NCI-H1105 (cell line): ENCODE measurements at places on chromosomes 6 and 20.

DNA sequence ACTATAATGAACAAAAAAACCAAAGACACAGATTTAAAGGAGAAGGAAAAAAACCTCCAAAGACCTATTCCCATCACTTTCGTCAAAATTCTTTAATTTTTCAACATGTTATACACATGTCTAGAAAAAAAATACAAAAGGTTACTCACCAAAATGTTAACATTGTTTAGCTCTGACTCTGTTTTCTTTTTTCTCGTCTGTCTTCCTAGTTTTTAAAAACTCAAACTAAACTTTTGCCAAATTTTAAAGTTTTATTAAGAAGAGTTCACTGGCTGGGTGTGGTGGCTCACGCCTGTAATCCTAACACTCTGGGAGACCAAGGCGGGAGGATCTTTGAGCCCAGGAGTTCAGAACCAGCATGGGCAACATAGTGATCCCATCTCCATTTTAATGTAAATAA, 10.8 kb downstream of the MCUR1 start:
- DNase-seq, result no peak

DNA sequence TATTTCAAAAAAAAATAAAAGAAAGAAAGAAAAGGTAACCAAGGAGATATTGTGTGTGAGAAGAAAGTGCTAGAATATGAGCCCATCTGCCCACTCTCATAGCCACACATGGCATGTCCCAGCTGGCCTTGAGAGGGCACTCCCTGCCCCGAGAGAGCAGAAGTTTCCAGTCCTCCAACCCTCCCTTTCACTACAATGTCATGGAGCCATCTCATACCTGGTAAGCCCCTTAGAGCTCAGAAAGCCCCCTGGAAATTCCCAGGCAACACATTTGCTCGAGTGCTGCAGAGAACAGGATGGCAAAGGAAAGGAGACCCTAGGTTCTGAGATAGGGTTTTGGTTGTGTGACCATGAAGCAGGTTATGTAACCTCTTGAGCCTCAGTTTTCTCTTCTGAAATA, 75.8 kb upstream of the RIN2 start:
- DNase-seq, result no peak

- no peak for DNase-seq
Observed at GRCh38 chr20:40778894-40779496, 90.0 kb upstream of the MAFB start.

DNA sequence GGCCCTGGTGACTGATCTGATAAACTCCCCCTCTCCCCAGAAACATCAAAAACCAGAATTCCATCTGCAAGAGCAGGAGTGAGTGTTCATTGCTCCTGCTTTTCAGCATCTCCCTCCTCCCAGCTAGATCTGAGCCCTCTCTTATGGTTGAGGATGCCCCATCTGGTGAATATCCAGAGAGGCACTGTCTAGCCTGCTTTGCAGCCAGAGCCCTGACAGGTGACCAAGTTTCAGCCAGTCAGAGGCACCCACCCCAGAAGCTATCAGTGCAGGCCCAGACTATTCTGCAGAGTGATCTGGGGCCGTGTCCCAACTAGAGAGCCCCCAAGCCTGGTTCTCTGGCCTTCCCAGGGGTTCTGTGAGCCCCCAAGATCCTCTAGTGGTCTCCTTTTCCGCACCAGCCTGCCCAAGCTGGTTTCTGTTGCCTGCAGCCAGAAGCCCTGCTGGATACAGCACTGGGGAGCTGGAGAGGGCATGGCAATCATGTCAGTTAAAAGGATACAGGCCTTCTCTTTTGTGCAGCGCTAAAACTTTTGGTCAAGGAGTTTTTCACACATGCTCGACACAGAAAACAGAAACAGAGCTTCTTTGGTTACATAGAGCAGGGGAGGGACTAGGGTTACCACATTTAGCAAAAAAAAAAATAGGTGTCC, 6.6 kb upstream of the BMP7 start:
- DNase-seq, result no peak

DNA sequence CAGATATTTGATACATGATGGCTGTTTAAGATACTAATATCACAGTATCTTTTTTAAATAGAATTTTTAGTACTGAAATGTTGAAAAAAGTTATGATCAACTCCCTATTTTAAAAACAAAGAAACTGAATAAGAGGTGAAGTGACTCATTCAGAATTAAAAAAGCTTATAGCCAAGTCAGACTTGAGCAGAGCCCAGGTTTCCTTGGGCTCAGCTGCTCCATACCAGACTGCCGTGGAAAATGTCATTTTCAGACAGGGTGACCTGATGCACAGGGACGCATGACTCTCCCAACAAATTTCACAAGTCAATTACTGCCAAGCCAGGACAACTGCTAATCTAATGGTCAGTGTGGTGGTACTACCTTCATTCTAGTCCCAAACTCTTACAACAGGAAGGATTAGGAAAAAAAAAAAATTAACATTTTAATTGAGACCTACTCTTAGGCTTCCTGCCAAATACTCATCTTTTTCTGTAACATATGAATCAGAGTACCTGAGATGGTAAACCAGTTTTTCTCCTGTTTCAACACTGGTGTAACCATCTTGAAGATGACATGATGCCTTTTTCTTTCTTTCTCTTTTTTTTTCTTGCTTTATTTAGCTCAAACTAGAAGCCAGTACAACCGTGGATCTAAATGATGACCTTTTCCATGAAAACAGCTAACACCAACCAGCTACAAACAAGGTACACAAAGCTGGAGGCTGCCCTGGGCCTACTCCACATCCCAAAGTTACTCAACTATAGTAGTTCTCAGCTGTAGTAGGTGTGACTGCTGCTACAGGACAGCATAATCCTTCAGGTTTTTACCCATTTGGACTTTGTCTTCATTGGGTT, 30.5 kb downstream of the SLC22A23 start:
- no peak for DNase-seq

DNA sequence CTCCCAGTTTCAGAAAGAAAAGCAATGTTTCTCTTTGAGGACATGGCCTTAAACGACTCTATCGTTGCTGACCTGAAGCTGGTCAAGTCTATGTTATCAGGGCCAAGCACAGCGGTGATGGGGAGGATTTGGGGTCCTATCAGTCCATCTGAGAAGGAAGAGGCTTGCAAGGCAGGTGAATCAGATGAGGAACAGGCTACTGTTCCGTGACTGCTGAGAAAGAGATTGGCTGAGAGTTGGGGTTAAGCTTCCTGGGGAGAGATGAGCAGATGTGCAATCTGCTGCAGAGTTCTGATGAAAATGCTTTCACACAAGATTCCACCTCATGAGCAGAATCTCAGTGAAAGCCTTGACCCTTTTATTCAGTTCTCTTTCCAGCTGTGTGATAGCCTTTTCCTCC, 168.3 kb upstream of the STMND1 start:
- no peak for DNase-seq

DNA sequence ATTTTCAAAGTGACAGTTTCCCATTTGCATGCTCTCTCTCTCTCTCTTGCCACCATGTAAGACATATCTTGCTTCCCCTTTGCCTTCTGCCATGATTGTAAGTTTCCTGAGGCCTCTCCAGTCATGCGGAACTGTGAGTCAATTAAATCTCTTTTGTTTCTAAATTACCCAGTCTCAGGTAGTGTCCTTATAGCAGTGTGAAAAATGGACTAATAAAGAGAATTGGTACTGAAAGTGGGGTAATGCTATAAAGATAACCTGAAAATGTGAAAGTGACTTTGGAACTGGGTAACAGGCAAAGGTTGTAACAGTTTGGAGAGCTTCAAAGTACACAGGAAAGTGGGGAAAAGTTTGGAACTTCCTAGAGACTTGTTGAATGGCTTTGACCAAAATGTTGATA, 389.8 kb downstream of the GRIK2 start:
- no peak for DNase-seq

DNA sequence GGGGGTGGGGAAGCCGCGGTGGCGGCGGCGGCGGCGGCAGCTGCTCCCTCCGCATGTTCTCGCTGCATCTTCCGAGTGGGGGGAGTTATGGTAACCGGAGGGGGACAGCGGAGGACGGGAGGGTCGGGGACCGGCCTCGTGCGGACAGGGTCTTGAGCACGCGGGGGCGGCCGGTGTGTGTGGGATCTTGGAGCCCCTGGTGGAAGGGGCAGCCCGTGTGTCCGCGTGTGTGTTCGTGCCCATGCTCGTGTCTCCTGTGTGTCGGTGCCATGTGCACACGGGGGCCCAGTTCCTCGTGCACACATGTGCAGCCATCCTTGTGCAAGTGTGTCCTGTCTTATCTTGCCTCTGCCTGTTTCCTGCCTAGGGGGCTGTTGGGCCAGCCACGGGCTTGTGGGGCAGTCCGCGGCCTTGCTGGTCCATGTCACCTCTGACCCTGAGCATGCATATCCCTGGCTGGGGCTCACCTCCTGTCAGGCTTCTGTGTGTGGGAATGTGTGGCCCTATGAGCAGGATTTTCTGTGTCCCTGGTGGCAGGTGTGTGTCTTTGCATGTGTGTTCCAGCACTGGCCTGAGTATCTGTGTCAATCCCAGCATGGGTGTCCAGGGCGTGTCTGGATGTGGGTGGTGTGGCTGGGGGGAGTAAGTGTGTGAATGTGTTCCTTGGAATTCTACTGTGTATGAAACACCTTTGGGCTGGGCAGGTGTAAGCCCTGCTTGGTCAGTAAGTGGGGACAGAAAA, 8.5 kb downstream of the SYNGAP1 start:
- no peak for DNase-seq

GRCh38 chr20:51385646-51386530, 156.6 kb downstream of the NFATC2 start:
- DNase-seq, result no peak

GRCh38 chr20:9597547-9597946, 83.2 kb downstream of the LAMP5 start:
- no peak for DNase-seq

GRCh38 chr6:7580927-7581618, 8.9 kb upstream of the SNRNP48 start:
- no peak for DNase-seq

DNA sequence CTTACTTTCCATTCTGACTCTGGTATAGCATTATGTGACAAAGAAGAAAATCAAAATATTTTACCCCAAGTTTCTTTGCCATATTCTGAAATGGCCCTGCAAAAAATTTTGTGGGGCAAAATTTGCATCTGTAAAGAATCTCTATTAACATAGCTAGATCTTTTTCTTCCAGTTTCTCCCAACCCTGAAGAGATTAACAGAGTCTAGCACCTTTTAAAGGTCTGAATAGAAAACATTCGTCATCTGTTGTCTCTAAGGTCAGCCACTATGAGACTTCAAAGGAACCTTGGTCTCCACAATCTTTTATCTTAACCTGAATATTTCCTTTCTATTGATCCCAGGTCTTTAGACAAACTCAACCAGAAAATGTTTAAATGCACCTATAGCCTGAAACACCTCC, 205.7 kb downstream of the BTBD9 start:
- no peak for DNase-seq

GRCh38 chr6:104322841-104323240, 536.9 kb downstream of the HACE1 start:
- no peak for DNase-seq

DNA sequence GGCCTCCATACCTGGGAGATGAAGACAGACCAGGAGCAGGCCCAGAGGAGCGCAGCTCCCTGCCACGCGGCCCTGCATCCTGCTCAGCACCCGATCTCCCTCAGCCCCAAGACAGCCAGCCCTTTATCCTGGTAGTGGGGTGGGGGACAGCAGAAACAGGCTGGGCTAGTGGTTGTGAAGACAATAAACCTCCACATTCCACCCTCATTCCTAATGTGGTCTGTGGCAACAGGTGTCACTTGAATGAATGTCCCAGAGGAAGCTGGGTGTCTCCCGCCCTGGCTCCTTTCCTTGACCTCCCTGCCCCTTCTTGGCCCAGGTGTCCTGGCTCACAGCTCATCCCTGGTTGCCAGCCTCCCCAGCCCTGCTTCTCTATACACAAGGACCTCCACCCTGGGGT, at the start of gene C6orf15:
C6orf15 (minus strand) TSS at position 98 of the 400 bp plus-strand sequence; CDS start at position 78, 20 bp downstream.
- no peak for DNase-seq

DNA sequence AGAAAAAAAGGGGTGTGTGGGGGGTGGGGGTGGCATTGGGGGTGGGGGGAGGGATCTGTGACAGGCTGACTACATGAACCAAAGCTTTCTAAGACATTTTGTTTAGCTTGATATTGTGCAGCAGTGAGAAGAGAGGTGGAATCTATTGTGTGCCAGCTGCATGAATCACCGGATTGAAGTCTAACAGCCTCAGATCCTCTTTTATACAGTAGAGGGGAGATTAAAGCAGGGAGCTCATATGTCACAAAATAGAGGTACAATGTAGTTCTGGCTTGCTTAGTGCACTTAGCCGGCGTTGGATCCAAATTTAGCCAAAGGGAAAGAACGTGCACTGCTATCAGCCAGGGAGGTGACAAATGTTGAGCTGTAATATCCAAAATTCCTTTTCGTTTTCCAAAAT, 404.2 kb upstream of the CITED2 start:
- no peak for DNase-seq

DNA sequence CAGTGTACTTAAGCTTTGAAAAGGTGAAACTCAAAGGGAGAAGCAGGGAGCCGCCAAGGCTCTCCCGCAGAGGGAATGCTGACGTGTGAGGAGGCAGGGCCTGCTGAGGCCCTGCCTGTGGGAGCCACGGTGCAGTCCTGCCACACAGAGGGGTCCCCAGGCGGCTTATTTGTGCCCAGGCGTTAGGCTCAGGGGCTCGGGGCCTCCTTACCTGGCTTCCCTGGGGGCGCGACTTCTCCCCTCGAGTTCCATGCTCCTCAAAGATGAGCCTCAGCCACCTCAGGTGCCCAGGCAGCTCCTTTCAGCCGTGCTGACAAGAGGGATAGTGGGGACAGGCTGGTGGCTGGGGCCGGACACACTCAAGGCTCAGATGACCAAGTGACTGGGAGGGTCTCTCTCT, 2.2 kb upstream of the KIF25 start:
- no peak for DNase-seq

GRCh38 chr6:85172705-85173104, 277.2 kb upstream of the NT5E start:
- no peak for DNase-seq

GRCh38 chr6:170374571-170375444, 68.2 kb downstream of the FAM120B start:
- no peak for DNase-seq

DNA sequence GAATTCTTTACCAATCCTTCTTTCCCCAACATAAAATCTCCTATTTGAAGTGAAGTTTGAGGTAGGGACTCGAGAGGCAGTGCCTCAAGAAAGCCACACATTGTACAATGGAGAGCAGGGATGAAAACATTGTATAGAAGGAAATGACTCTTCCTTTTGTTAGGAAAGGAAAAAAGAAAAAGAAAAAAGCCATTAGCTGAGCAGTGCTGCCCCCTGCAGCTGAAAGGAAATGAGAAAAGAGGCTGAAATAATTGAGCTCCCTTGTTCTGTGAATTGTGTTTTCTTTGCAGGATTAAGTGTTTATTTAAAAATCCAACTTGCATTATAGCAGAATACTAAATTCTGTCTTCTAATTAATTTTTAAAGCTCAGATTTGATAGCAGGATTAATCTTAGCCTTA, 162.9 kb upstream of the SASH1 start:
- no peak for DNase-seq
